ENCODE measurements at places on chromosomes 11 and 22.

DNA sequence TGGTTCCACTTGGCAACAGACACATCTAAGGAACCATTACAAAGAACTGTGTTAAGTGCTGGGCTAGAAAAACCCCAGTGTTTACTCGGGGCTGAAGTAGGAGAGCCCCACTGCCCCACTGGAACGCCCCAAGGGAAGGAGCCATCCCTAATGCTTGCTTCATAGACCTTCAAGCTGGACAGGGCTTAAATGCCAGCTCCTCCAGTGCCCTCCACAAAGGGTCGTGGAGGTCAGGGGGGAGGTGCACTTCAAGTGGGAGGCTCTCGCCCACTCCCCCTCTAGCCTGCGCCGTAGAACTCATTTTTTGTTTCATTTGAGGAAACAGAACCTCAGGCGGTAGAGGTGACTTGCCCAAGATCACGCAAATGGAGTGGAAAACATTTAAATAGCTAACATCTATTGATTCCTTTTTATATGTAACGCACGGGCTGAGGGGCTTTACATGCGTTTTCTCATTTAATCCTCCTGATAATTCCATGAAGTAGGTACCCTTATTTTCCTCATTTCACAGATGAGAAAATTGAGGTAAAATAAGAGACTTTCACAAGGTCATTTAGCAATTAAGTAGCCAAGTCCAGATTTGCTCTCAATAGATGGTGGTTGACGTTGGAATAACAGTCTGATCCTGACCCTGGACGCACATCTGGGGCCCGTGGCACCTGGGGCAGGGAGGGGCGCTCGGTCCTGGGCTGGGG, 545 bp upstream of the ZDHHC13 start:
- DNase-seq: no peak

- DNase-seq: no peak
Observed at GRCh38 chr11:73288192-73288872, 16.2 kb downstream of the P2RY6 start.

GRCh38 chr11:100013011-100013410, 674.1 kb upstream of the ARHGAP42 start:
- no peak for DNase-seq

DNA sequence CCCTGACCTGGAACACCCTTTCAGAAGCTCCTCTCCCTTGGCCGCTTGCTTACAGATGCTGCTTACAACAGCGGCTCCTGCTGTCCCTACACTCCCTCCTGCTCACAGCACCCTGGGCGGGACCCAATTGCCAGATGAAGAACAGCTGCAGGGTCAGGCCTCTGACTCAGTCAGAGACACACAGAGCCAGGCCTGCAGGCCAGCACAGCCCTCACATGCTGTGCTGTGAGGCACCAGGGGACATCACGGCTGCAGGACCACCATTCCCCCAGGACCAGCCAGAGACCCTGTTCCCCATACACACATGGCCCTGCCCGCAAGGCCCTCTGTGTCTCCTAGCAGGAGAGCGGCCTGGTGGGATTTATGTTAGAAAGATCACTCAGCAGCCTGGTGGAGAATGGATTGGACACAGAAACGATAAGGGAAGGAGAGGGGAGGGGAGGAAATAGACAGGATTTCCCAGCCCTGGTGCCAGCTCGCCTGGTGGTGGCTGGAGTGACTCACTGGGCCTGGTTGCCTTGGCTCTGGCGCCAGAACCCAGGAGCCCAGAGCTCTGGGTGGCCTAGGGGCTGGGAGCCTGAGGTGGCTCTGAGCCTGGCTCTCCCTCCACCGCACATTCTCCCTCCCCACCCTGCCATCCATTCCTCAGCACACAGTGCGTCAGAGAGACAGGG, 6.7 kb downstream of the CAPN5 start:
- peak; percentile 76 for DNase-seq

DNA sequence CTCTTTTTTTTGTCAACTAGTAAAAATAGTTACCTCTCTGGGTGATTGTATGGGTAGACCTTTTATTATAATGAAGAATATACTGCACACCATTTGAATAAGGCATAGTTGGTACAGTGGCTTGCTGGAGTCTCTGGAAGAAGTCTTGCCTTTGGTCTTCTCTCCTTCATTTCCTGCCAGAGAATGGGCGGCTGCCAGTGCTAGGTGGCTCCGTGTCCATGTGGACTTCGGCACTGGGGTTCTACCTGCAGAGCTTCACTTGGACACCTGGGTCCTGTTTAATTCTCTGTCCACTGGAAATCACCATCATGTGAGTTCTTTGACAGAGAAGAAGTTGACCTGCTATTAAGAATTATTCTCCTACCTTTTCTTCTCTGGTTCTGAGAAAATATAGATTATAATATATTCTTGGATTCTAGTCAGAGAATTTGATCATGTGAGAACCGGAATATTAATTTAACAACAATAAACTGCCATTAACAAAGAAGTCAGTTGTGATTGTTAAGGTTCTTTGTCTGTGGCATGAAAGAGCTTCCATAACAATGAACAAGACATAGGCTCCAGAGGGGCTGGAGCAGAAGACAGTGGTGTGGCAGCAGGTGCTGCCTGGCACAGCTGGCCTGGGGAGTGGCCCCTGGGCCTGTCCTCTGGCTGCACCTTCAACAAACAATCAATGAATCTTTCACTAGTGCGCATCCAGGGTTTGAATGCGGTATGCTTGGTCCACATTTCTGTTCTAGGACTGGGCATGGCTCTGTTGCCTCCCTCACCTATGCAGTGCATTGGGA, 77.5 kb downstream of the PPFIBP2 start:
- DNase-seq: no peak

DNA sequence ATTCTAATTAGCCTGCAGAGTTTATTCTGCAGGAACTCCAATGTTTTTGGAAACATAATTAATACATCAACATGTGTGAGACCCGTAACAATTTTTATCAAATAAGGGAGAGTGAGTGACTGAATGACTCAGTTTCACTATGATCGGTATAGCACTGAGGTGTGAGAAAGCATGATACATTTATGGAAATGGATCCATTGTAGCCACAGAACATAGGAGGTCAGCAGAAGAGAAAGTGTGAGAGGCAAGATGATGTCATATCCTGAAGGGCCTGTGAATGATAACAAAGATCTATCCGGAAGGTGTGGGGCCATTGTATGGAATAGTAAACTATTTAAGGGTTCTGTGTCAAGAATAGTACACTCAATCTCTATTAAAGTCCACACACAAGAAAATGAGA, 1406.1 kb upstream of the TENM4 start:
- no peak for DNase-seq

- DNase-seq: no peak
Observed at GRCh38 chr11:44962464-44962863, 11.8 kb upstream of the TP53I11 start.

DNA sequence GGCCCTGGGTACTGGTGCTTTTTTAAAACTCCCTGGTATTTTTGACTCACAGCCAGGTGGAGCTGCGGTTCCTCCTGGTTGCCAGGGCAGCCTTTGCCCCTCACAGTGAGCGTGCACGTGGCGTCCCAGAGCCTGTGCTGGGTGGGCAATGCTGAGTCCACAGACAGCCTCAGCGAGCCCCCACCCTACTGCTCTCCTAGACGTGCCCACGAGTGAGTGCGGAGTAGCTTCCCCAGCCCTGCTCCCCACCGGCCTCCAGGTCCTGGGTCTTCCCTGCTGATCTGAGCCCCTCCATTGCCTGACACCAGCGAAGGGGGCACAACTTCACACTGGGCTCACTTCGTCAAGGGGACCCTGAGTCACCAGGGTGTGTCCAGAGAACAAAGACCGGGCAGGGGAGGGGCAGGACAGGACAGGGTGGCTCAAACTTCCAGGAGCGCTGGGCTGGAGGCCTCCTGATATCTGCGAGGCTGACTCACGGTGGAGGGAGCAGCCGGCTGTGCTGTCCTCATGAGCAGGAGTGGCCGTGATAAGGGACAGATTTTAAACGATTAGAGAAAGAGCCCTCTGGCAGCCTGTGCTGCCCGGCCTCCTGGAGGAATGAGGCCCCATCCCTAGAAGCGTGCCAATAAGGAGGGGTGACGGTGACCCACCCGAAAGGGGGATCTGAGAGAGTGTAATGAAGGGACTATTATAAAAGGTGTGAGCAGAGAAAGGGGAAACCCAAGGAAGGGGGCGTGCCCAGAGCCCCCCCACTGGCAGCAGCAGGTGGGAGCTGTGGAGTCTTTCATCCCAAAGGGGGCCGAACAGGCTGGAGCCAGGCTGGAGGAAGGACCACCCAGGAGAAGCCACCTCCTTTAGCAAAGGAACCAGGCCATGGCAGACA, 129.3 kb upstream of the FGF3 start:
- DNase-seq: no peak

DNA sequence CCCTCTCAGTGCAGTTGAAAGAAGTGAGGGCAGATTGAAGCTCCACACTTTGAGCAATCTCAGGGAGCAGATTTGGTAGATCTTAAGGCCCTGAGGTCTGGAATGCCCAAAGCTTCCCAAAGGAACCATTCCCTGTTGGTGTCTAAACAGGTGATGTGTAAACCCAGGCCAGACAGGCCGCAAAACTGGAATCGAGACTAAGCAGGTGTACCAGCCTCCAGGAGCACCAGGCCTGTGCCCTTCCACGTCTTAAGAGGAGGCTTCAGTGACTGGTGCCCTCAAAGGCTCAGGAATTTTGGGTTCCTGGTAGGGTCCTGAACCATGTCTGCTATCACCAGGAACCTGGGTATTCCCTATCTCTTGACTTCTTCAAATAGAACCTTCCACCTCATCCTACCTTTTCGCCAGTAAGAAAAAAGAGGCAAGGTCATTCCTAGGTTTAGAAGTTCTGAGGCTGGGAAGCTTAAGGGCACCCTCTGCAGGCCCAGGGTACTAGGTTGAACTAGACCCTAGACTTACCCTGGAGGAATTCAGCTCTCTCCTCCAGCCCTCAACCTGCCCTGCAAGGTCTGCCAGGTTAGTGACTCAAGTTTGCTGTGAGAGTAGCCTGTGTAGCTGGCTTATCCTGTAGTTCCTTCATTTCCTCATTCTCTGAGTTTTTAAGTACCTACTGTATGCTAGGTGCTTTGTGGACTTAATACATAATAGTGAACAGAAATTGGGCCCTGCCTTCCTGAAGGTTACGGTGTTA, 100.0 kb upstream of the NNMT start:
- no peak for DNase-seq

DNA sequence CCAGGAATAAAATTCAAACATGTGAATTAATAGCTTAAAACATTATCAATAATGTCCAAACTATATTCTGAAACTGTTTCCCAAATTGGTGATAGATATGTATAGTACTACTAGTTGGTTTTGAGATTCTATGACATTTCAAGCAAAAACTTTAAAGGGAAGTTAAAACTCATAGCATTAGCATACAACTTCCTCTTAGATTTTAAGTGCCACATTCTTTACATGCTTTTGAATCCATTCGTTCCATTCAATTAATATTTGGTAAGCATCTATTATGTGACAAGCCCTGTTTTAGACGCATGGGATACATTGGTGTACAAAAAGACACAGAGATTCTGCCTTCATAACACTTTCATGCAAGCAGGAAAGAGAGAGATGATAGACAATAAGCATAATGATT, 8.9 kb downstream of the PATL1 start:
- no peak for DNase-seq

- DNase-seq: no peak
Observed at GRCh38 chr11:23789938-23790371, 706.9 kb upstream of the LUZP2 start.

- peak; percentile 44 for DNase-seq
Observed at GRCh38 chr22:37183432-37184379, 4.3 kb downstream of the C1QTNF6 start.

- no peak for DNase-seq
Observed at GRCh38 chr11:115745066-115745465, 240.9 kb upstream of the CADM1 start.

- DNase-seq: no peak
Observed at GRCh38 chr11:131637469-131638175, 267.2 kb downstream of the NTM start.

- peak; percentile 69 for DNase-seq
Observed at GRCh38 chr11:66048547-66049323, at the start of gene GAL3ST3. GAL3ST3 (minus strand) TSS chr11:66049161; CDS start chr11:66045415, 3,746 bp downstream.

DNA sequence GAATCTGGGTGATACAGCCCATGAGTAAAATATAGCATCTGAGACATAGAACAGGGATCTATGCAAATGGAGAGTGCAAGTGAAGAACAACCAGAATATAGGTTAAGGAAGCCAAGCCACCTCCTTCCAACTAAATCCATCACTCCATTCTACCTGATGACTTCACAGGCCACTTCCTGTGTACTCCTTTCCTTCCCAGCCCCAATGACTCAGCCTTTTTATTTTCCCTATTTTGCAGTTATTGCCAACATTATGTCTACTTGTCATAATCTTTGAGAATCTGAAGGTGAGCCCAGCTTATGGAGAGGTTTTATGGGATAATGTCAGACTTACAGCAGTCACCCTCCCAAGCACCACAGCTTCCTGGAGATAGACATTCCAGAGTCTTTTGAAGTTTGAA, 1.4 kb upstream of the OR52M1 start:
- no peak for DNase-seq

DNA sequence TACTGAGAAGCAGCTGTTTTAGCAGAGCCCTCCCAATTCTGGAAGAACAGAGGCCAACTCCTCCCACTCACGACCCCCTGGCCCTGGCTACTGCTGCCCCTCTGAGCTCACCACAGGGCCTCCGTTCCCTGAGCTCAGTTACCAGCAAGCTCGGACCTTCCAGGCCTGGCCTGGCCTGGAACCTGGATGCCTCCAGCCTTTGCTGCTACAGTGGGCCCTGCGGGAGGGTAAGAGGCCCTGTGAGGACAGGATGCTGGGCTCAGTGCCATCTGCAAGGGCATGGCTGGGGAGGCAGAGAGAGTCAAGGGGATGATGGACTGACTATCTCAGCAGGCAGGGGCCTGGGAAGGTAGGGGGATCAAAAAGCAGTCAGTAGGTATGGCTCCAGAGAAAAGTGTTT, 209.9 kb upstream of the NCAM1 start:
- DNase-seq: no peak

DNA sequence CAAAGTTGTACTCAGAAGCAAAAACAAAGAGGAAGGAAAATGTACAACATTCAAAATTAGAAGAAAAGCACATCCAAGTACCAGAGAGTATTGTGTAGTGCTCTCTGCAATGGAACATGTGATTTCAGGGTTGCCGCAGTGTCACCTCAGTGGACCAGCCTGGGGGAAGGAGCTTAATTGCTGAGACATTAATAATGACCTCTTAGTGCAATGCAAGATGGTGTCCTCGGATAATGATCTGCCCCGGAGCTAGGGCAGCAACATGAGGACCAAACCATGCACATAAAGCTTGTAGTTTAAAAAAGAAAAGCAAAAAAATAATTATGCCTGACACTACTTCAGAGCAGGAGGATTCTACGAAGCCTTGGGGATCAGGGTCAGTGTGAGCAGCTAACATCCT, 11.3 kb upstream of the JHY start:
- no peak for DNase-seq

GRCh38 chr11:43689167-43689566, 8.6 kb downstream of the HSD17B12 start:
- no peak for DNase-seq

- DNase-seq: peak; percentile 91
Observed at GRCh38 chr22:17106161-17106784, 14.9 kb downstream of the TMEM121B start.
